GM06990 (cell line): ENCODE measurements at places on chromosomes 12 and 14.

- no peak for DNase-seq
Observed at GRCh38 chr14:76109087-76109880, 42.4 kb upstream of the GPATCH2L start.

DNA sequence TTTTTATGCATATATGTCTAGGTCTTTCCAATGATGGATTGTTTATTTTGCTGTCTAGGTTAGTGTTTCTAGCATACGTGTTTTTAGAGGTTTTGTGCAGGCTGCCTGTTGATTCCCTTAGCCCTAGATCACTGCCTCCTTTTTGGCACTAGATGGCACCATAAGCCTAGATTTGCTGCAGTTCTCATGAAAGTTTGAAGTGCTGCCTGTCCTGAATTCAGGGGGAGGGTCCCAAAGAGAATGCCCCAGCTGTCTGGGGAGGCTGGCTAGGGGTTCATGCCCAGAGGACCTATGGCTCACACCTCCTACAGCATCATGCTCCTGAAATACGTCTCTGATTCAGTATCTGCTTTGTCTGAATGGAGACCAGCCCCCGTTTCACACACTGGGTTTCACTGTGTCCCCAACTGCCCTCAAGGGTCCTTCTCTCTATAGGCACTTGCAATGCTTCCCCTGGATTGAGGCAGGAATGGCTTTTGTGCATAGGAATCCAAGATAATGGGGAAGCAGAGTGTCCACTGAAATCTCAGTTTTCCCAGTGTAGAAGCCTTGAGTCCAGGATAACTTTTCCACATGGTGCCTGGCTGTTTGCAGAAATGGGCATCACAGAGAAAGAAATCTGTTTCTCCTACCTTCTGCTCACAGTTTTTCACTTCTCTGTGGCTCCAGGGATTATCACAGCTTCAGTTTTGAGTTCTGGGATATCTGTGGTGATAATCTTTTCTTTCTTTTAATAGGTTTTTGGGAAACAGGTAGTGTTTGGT lies 14.2 kb upstream of the TXNRD1 start:
- DNase-seq = peak; percentile 32

DNA sequence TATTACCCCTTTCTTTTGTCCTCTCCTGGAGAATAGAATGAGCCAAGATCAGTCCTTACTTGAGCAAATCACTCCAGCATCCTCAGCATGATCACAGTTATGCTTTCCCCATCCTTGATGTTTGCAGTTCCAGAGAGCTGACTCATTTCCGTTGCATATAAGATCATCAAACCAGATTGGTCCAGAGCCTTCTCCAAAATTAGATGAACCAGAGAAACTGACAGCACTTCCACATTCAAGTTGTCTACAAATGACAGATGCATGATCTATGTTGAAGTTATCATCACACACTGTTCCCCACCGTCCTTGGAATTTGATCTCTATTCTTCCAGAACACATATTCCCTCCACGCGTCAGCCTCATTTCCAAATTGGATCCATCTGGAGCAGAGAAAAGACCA lies 4.8 kb downstream of the CD163 start:
- DNase-seq = no peak

DNA sequence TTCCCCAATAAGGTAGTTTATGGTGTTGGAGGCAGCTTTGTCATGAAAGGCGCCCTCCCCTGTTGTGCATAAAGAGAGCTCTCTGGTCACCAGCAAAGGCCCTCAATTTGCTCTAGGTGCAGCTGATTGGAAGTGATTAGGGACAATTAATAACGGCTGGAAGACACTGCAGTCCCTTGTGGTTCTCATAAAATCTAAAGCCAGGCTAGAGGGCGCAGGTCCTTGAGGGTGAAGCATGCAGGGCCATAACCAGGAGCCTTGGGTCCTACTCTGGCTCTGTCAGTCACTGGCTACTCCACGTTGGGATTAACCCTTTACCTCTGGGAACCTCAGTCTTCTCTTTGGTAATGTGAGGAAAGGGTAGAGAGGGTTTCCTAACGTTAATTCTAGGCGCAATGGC lies 1.9 kb downstream of the DAAM1 start:
- DNase-seq = no peak

DNA sequence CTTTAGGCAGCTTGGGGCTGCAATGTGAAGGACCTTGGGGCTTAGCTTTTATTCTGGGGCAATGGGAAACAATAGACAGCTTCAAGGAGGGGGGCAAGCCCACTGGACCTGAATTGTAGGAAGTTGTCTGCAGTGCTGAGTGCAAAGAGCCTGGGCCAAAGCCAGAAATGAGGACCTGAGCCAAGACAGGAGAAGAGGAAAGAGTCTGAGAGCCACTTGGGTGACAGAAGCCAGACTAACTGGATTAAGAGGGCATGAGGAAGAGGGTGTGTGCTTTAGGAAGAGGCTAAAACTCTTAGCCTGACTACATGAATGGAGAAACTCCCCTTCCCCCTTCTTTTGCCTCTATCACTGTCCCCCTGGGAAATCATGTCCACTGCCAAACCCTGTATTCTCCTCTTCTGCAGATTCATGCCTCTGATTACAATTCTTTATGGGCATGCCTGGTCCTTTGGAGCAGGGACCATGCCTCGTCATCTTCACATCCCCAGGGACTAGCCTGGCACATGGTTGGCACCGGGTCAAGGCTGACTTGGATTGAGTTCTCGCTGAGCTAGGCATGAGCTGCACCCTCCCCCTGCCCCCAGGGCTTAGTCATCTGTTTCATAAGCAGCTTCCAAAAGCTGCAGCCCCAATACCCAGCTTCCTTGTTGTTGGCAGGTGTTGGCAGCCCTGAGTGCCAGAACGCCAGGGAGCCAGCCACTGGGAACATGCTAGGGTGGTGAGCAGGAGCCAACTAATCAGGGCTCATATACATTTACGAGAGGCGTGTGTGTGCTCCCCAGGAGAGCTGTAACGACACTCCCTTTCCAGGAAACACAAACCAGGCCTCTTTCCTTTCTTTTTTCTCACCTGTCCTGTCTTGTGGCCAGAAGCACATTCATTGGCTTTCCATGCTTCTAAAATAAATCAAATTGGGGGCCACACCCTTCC lies 27.7 kb upstream of the JDP2 start:
- no peak for DNase-seq

DNA sequence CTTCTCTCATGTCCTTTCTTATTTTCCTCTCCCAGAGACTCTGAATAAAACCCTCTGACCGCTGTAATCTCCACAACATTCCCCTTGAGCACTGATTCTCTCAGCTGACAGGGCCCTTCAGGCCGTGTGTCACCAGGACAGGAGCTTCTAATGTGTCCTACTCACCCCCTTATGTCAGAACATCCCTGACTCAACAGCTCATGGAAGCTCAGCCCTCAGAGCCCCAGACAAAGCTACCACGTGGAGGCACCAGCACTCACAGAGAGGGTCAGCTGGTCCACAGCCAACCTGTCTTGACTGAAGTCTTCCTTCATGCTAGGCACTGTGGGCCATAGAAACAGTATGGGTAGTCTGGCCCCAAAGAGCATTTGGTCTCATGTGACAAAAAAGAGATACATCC lies 49.8 kb downstream of the SMUG1 start:
- DNase-seq = no peak

GRCh38 chr14:84017495-84017894 lies 1512.4 kb upstream of the FLRT2 start:
- no peak for DNase-seq

DNA sequence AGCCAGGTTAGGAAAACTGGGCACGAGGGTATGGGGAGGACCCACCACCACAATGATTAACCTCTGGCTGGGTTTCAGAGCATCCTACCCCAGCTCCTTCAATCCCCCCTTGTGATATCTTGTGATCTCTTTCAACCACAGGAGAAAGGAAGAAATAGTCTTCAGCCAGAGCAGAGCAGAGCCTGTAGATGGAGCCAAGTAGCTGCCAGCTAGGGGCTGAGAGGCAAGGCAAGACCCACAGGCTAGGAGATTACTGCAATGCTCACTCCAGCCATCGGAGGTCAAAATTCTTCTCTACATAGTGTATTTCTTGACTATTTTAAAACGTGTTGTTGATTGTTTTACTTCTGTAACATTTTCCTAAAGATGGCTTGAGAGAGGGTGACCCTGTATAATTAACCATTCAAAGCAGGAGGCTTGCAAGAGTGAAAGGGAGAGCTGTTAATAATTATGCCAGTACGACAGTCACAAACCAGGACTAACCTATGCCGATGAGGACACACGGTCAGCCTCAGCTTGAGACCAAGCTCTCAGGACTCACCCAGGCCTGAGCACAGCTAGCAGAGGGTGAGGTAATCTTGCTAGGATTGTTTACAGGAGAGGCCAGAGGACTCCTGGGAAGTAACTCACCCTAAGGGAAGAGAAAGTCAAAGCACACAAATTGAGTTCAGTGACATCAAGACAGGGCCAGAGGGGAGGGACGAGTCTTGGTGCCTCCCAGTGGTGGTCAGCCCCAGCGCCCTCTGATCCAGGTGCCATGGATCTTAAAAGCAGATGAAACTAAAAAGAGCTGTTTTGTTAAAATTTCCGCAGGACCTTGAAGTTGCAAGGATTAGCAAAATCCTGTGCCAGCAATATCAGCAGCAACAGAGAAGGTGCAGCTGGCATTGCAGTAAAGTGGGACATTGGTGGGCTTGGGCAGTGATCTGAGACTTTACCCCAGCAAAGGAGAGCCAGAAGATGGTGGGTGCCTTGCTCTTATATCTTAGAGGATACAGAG lies 29.8 kb upstream of the CDKN3 start:
- no peak for DNase-seq

GRCh38 chr14:74655599-74656395 lies 43.8 kb upstream of the LTBP2 start:
- no peak for DNase-seq

GRCh38 chr12:113846883-113847755 lies 119.0 kb downstream of the RBM19 start:
- no peak for DNase-seq

- DNase-seq = no peak
Observed at GRCh38 chr14:104852280-104852663, 12.8 kb upstream of the CEP170B start.

- DNase-seq = peak; percentile 78
Observed at GRCh38 chr12:121227294-121227693, 17.4 kb downstream of the P2RX4 start.

DNA sequence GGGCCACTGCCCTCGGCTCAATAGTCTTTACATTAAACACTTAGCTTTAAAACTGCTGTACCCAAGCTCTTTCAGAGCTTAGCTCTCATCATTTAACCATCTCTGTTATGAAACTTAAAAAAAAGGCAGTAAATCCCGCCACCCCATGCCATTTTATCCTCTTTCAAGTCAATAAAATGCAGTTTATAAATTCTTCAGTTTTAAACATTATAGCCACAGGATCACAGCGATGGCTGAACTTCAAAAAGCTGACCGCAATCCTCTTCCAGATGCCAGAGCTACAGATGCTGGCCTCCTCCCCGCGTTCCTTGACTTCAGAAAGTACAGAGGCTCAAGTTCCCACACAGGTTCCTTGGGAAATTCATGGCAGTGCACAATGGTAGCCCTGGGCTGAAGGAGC lies 4.2 kb downstream of the OR10G3 start:
- DNase-seq = no peak

GRCh38 chr12:93197067-93197593 lies 180.6 kb upstream of the NUDT4 start:
- DNase-seq = no peak

- DNase-seq = no peak
Observed at GRCh38 chr12:30953257-30953656, 26.7 kb downstream of the TSPAN11 start.
